ENCODE measurements at places on chromosomes 7 and 10.

DNA sequence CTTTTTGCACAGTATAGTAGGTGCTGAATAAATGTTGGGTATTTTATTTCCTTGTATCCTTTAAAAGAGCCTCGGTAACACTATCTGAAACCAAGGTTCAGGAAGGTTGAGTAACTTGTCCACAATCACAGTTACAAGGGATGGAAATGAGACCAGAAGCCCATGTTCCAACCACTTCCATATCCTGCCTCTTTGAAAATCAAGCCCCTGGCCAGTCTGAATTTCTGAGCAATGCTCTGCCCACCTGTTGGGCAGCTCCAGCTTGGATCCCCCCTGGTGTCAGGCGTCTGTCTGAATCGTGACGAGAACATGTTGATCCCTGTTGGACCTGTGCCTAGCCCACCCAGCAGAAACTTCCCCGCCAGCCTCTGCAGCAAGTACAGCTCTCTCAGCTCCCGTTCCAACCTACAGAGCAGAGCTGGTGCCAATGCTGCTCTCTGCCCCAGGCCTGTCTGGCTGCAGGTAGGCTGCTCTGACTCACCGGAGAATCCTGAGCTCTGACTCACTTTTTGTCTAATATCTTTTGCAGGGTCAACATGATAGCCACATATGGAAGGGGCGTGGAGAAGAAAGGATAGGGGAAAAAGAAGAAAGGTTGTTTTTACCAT, 595.5 kb downstream of the INHBA start:
- peak; percentile 98 for DNase-seq

GRCh38 chr10:3413937-3414666, 241.5 kb upstream of the PITRM1 start:
- no peak for DNase-seq

GRCh38 chr7:159158888-159159405, 14.3 kb upstream of the VIPR2 start:
- DNase-seq: no peak

DNA sequence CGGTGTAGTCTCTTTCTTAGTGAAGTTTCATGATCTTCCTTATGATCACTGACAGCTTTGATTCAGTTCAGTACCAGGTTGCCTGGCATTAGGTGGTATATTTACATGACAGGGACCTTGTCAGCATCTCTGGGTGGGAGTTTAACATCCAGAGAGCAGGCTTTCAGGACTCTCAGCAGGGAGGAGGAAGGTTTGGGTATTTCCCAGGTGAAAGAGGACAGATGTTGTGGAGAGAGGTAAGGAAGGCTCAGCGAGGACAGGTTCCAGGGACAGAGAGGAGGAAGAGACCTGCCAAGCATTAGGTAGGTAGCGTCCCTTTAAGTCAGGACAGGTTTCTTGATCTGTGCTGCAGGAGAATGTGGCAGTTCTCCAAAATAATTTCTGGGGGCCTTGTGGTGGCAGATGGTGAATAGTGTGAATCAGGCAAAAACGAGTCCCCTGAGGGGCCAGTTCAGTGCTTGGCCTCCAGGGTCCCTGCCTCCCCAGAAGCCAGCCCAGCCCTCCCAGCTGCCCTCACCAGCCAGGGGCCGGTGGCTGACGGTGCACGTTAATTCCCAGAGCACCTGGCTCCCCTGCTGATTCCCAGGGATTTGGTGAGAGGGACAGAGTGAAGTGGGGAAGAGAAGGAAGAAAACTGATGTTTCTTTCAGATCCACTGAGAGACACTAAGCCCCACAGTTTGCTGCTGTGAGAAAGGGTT, 82.0 kb downstream of the VWC2 start:
- no peak for DNase-seq

GRCh38 chr7:23410446-23411183, 59.7 kb downstream of the IGF2BP3 start:
- no peak for DNase-seq

- DNase-seq: no peak
Observed at GRCh38 chr7:30181211-30181610, 46.4 kb downstream of the MTURN start.

GRCh38 chr7:108015740-108016139, 12.8 kb upstream of the LAMB1 start:
- no peak for DNase-seq

- DNase-seq: no peak
Observed at GRCh38 chr10:3136336-3136735, 36.2 kb downstream of the PITRM1 start.

DNA sequence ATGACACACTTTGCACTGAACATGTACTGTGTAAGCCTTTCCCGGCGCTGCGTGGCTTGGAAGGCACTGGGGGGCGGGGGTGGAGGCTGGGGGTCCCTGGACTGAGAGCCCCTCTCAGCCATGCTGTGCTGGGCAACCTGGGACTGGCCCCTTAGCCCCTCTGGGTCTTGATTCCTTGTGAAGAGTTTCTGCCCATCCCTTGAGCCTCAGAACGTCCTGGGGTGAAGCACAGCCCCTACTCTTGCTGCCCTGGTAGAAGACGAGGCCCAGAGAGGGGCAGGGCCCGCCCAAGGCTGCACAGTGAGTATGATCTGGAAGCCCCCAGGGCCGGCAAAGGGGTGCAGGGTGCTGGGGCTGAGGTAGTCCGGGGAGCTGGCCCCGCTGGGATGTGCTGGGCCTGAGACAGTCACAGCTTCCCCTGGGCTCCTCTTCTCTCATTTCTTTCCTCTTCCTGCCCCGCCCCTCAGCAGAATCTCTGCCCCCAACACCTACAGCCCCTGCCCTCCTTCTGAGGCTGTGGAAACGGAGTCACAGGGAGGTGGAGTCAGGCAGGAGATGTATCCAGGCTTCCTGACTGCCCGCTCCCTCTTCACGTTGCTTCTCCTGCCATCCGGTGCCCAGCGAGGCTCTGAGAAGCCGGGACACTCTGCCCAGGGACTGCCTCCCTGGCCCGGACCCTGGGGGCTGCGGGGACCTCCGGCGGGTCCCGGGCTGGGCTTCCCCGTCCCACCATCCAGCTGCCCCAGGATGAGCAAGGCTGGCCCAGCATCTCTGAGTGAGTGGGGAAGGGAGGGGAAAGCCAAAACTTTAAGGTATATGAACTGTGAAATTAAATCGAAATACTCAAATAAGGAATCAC, 60.5 kb downstream of the UNCX start:
- no peak for DNase-seq

DNA sequence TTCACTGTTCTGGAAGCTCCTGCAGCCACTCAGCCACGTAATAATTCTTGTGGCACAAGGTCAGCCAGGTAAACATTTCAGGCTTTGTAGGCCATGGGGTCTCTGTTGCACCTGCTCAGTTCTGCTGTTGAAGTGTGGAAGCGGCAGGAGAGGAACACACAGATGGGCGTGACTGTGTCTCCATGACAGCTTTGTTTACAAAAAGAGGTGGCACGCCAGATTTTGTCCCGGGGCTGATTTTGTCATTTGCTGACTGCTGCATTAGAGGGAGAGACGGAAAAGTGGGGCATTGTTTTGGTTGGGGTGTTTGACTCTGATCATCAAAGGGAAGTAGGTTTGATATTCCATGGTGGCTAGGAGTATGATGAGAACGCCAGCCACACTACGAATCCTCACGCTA, 103.1 kb downstream of the PRKAG2 start:
- DNase-seq: no peak

DNA sequence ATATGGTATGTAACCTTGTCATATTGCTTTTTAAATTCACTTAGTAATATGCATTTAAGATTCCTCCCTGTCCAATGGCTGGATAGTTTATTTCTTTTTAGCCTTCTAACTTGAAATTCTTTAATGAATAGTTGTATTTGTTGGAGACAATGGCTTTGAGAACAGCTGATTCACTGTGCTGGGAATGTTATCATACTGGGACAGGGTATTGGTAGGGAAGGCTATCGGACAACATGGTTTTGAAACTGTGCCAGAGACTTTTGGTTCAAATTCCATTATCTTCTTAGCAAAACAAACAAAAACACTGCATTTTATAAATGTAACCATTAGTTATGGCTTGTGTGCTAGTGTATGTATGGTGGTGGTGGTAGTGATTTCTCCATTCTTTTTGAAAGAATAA, 517.1 kb upstream of the ANKRD30A start:
- DNase-seq: no peak

DNA sequence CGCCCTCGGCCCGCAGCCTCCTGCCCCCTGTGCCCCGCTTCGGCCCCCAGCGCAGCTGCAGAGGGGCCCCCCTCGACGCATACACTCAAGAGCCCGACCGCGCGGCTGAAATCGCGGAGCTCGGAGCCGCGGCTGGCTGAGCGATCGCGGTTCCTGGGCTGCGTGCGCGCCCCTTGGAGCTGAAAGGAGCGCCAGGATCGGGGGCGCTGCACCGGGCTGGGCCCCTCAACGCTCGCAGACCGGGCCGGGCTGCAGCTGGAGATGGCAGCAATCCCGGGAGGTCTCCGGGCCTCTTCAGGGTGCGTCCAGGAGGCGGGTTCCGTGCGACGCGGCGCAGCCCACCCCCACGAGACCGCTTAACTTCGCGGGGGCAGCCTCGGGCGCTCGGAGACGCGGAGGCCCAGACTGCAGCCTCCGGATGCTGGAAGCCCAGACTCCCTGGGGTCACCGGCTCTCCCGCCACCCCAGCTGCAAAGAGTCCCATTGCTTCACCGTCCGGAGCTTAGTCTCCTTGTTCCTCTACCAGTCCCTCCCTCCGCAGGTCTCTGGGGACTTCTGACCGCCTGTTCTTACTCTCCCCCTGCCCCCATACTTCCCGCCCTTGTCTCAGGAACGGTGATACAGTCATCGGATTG, 73.0 kb upstream of the LRRC4 start:
- no peak for DNase-seq

GRCh38 chr10:49761201-49761788, 828 bp downstream of the OGDHL start:
- DNase-seq: peak; percentile 48

- no peak for DNase-seq
Observed at GRCh38 chr10:112467541-112468075, 20.6 kb downstream of the VTI1A start.

DNA sequence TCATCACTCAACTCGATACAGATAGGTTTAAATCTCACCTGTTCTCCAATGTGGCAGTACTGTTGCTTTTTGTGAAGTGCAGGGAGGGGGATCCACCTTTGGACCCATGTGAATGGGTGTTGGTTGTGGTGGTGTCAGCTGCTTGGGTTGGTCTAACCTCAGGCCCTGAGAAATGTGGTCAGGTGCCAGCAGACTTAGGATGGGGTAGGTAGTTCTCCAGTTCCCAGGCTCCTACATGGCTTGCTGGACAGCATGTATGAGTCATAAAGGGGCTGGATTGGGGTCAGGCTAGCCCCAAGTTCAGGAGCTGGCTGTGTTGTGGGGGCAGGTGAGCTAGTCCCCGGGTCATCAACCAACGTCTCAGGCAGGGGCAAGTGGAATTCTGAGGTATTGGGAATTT, 472.6 kb upstream of the CNTNAP2 start:
- DNase-seq: no peak

- no peak for DNase-seq
Observed at GRCh38 chr10:67110286-67110685, 184.4 kb downstream of the LRRTM3 start.

DNA sequence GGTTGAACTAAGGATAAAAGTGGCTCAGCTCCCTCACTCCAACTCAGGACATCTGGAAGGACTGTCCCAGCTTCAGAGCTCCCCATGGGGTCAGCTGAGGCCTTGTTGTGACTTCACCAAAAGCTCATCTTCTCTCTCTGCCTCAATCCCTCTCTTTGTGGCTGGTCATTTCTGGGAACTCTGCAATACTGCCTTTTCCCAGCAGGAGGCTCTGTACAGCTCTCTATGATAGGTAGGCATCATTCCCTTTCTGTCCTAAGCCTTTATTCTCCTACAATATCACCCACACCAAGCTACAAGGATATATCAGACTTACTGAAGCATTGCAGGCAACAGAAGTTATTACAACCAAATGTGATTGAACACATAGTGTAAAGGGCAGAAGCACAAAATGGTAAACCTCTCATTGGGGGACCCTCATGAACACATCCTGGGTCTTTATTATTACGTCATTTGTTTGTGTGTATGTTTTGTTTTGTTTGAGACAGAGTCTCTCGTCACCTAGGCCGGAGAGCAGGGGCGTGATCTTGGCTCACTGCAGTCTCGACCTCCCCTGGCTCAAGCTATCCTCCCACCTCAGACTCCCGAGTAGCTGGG, 36.7 kb upstream of the PRPS1L1 start:
- DNase-seq: peak; percentile 69

DNA sequence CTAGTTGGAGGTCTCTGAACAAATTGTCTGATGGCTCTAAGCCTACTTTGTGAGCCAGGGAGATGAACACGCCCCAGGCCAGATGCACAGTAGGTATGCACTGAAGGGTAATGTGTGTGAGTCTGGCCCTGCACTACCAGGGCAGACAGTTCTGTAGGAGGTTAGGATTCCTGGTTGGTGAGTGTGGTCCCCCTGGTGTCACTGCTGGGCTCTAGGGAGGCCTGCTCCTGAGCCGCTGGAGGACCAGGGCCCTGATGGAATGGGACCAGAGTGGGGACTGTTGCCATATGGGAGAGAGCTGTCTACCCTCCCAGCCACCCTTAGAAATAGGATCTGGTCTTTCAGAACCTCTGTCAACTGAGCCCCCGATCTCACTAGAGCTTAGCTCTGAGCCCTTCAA, 42.0 kb downstream of the CDH23 start:
- no peak for DNase-seq

DNA sequence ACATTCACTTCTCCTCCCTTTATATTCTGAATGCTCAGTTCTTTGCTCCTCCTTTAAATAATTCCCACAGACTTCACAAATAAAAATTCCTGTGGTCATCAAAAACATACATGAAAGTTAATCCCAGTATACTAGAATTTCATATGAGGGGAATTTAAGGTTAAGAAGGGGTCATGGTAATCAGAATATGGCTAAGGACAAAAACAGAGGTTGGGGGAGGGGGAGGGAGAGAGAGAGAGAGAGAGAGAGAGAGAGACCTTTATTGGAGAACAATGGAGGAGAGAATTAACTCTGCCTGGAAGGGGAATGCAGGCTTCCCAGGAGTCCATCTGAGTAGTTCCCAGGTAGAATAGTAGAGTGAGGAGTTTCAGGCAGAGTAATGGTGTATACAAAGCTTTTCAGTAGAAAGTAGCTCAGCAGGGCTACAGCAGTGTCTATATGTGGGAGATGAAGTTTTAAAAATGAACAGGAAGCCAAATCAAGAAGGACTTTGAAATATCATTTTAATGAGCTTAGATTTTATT, 5.2 kb upstream of the CUBN start:
- no peak for DNase-seq

- no peak for DNase-seq
Observed at GRCh38 chr7:140881507-140882228, 43.1 kb downstream of the BRAF start.

DNA sequence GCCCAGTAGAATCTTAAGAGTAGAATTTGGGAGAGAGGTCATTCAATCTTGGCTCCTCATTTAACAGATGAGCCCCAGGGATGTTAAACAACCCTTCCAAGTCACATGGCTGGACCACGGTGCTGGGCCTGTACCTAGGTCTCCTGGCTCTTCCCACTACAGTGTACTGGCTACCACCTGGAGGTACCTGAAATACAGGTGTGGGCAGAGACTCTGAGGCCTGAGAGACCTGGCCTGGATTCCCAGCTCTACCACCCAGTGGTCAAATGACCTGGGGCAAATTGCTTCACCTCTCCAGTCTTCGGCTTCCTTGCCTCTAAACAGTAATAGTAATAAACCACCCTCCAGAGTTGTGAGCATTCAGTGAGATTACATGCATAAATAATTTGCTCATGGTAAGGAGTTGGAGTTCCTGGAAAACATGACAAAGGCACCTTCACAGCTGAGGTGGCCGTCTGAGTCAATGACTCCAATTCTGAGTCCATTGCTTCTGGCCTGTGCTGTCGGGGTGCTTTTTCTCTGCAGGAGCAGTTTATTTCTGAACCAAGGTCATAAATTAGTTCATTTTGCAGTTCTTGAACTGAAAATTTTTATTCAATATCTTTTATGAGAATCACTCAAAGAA, 2.7 kb downstream of the GOT1 start:
- no peak for DNase-seq

Measured in islet precursor cell (in vitro differentiated cells).